Ovary (tissue), 10 donors: ENCODE measurements at places on chromosomes 11 and 22. TPM values are rescaled to one million over a fixed set of nuclear protein-coding genes. Genes with fewer than 3 reads are reported as not detected.

DNA sequence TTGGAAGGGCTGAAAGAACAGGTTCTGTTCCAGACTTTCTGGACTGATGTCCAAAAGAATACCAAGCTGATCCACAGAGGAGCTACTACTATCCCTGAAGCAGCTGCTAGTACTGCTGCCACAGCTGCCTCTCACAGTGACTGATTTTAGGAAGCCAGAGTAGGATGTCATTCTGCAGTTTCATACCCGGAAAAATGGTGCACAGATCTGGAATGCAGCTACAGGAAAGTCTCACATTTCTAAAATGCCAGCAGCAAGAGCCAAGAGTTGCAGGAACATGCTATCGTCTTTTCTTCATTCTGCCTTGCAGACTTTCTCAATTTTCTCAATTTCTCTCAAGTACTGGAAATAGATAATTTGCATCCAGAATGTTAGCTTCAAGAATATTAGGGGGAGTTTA is 19.4 kb upstream of the CCDC179 start:
- DNase-seq = no peak

DNA sequence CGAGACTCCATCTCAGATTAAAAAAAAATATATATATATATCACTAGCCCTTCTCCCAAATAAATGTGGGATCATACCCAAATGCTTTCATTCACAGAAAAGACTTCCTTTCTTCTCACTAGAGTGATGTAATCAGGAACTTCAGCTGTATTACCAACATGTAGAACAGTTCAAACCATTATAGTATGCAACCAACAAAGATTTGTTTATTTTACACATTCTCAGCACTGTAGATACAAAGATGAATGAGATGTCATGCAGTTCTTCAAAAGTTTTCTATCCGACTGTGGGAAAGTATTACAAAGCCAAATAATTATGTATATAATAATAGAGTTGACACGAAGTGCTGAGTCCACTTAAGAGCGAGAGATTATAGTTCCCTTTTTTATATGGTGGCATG is 22.2 kb upstream of the ZNF143 start:
- no peak for DNase-seq

DNA sequence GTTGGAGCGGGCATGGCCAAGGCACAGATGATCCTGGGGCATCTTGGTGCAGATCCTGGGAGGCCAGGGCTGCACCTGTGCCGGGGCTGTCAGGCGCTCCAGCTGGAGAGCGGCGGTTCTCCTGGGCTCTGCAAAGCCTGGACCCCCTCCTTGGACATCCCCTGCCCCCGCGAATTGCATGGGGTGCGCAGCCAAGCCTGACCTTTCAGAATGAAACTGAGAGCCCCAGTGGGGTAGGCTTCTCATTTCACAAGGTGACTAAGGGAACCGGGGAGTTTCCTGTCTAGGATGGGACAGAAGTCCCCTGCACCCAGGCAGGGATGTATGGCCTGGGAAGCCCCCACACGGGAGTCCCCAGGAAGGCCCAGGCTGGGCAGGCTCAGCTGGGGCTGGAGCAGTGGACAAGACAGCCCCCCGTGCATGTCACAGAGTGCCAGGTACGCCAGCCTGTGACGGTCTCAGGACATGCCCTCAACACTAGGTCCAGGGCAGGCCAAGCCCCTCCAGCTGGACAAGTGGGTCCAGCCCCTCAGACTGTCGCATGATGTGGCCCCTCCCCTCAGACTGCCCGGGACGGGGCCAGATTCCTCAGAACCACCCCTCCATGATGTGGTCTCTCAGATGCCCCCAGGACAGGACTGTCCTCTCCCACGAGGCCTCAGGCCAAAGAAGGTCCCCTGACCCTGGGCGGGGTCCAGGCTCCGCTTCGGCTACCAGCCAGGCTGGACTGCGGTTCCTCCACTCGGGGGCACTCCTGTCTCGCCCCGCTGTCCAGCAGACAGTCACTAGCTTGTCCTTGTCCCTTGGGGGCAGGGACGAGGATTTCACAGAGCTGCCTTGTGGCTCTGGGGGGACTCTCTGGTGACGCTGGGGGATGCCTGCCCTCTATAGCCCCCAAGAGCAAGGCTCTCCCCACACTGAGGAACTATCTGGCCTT is 2.3 kb downstream of the LSP1 start:
- no peak for DNase-seq

Gene OR5T1
- total RNA-seq = not detected

DNA sequence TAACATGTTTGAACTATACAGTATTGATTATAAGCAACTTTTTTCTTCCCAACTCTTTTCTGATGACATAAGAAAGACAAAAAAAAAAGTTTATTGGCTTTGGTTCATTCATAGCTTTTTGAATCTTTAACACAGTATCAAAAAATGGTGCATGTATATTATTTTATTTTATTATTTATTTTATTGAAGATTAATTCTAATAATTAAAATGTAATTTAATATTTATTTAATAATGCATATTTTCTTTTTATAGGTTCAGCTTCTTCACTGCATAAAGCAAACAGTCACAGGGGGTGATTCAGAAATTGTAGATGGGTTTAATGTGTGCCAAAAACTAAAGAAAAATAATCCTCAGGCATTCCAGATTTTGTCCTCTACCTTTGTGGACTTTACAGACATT is 78.8 kb downstream of the BBOX1 start:
- no peak for DNase-seq

- no peak for DNase-seq
These were observed 213.1 kb upstream of the ZBED5 start for GRCh38 chr11:11070976-11071375.
